ENCODE measurements at places on chromosomes 11 and 22. TPM values are rescaled to one million over a fixed set of nuclear protein-coding genes. Genes with fewer than 3 reads are reported as not detected.

Gene CNGA4
- polyA plus RNA-seq: not detected

Gene HPX
- polyA plus RNA-seq: 2.3 TPM

Gene TSPO
- 20.3 TPM for polyA plus RNA-seq

Gene SCN3B
- 0.77 TPM for polyA plus RNA-seq

Gene MUC2
- polyA plus RNA-seq: not detected

Gene MMP8
- polyA plus RNA-seq: not detected

Gene BEST1
- 0.34 TPM for polyA plus RNA-seq

Gene SCUBE2
- polyA plus RNA-seq: 1.4 TPM

Gene OR5D14
- polyA plus RNA-seq: not detected

Gene FBLN1
- 55.7 TPM for polyA plus RNA-seq

Gene UBQLNL
- 2.1 TPM for polyA plus RNA-seq

Gene CYTH4
- not detected for polyA plus RNA-seq

Gene MMP7
- not detected for polyA plus RNA-seq

Gene SLC6A5
- not detected for polyA plus RNA-seq

Gene P4HA3
- polyA plus RNA-seq: 0.27 TPM

Gene OVCH2
- polyA plus RNA-seq: not detected

Gene KIF18A
- 4.9 TPM for polyA plus RNA-seq

Gene MFRP
- polyA plus RNA-seq: not detected

Gene DNAJB7
- 0.39 TPM for polyA plus RNA-seq

Gene SPINDOC
- 8.2 TPM for polyA plus RNA-seq

Gene TBX10
- 1.1 TPM for polyA plus RNA-seq

Gene CD3E
- polyA plus RNA-seq: not detected

Gene TSPAN4
- 125 TPM for polyA plus RNA-seq

Gene RAG1
- 1.3 TPM for polyA plus RNA-seq

Gene CARNS1
- polyA plus RNA-seq: 2.1 TPM

Gene FGF19
- polyA plus RNA-seq: not detected

Gene IL17REL
- not detected for polyA plus RNA-seq

Gene DDB1
- polyA plus RNA-seq: 304 TPM

Gene CBLIF
- not detected for polyA plus RNA-seq

Gene ISX
- polyA plus RNA-seq: not detected

Gene APOBEC3H
- 0.77 TPM for polyA plus RNA-seq

Gene OR6A2
- not detected for polyA plus RNA-seq

Gene CNTF
- 0.23 TPM for polyA plus RNA-seq

Gene DDTL
- polyA plus RNA-seq: 13.8 TPM

Gene OTOG
- polyA plus RNA-seq: 0.49 TPM

Gene RELA
- 46.2 TPM for polyA plus RNA-seq

Gene LMO2
- polyA plus RNA-seq: 33.4 TPM
